HT-29 (cell line): ENCODE measurements at places on chromosomes 12 and 14. TPM values are rescaled to one million over a fixed set of nuclear protein-coding genes. Genes with fewer than 3 reads are reported as not detected.

- DNase-seq: no peak
Observed at GRCh38 chr14:76694106-76694505, 67.2 kb upstream of the VASH1 start.

- peak; percentile 23 for DNase-seq
Observed at GRCh38 chr14:89702073-89702875, 252.3 kb downstream of the EFCAB11 start.

DNA sequence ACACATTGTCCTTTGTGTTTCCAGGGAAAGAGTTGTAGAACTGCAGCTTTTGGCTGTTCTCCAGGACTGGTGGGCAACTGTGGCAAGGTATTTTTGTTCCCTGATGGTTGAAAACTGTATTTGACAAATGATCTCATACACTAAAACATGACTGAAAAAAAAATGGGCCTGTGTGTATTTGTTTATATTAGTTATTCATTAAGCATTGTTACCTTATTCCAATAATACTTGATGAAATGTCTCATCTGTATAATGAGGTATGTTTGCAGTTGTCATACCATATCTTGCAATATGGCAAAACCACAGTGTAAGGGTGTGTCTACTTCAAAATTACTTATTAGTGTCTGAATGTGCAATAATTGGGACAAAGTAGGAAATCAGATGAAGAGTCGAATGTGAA, 479.4 kb upstream of the NOVA1 start:
- no peak for DNase-seq

DNA sequence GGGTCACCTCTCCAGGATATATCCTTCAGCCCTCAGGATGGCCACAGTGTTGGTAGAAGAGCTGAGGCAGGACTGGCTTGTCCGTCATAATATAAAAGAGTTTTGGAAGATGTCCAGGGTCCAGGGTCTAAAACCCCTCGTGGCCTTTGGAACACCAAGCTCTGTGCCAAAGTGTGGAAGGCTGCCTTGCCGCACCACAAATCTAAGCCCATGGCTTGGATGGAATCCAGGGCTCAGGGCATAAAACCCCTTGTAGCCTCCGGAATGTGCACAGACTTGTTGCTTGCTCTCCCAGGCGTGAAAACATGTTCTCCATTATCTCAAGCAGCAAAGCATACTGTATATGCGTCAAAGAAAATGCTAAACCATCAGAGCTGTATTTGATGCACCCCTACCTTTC, 46.7 kb downstream of the TNFAIP2 start:
- DNase-seq: no peak

DNA sequence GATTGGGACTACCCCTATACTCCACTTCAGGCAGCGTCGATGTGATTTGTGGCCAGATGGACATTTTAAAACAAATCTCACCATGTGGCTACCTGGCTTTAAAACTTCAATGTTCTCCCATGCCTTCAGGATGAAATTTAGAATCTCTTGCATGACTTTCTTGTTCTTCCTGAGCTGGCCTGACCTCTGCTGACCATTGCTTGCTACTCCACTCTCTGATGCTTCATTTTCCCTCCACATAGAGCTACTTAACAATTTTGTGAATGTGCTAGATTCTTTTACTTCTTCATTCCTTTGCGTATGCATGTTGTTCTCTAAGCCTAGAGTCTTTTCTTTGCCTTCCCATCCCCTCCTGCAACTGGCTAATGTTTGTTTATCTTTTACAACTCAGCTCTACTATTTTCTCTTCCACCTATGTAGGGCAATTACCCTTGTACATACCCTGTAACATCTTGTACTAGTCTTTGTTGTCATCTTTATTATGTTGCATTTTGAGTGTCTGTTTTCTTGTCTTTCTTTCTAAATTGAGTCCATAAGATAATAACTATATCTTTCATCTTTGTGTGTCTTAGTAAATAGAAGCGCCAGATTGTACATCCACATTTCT, 41.2 kb downstream of the YLPM1 start:
- peak; percentile 42 for DNase-seq

- no peak for DNase-seq
Observed at GRCh38 chr12:4771960-4772566, 51.9 kb downstream of the GALNT8 start.

GRCh38 chr12:120013659-120014380, 24.8 kb downstream of the BICDL1 start:
- peak; percentile 75 for DNase-seq

GRCh38 chr14:23121361-23121771, 2.3 kb upstream of the CEBPE start:
- no peak for DNase-seq

DNA sequence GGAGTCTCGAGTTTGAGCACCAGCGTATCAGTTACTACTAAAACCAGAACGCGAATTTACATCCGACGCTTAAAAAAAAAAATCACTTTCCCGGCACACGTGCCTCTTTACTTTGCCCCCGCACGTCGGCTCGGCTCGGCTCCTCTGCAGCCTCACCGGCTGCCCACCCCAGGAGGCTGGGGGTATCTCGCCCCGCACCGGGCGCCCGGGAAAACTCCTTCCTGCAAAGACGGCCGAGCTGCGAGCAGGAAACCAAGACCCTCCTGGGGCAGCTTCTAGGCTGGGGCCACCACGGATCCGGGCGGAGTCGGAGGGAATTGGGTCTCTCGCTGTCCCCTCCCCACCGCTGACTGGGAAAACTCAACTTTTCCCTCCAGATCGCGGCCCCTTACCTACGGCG, 610 bp downstream of the VSIG10 start:
- DNase-seq: peak; percentile 32

DNA sequence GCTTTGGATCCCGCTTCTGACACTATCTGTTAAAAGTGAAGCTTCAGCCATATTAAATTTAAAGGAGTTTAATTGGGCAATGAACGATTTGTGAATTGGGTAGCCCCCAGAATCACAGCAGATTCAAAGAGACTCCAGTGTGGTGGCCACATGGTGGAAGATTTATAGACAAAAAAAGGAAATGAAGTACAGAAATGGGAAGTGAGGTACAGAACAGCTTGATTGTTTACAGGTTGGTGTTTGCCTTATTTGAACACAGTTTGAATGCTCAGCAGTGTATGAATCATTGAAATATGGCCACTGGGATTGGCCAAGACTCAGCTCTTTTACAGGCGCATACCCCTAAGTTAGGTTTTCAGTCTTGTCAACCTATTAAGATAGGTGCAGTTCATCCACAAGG, 21.9 kb downstream of the CCDC91 start:
- DNase-seq: no peak

DNA sequence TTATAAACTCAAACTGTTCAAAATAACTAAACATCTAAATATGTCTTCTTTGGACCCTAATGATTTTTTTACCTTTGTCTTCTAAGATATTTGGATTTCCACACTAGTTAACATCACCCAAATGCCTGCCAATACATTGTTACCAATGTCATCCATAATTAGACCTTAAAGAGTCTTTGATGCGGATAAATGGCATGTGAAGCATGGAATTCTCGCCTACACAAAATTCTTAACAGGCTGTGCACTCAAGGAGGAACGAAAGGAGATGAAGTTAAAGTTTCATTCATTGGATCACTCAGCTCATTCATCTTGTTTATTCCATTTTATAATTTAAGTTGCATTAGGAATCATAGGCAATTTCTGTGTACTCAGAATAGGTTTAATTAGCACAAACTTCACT, 219.7 kb downstream of the ACSS3 start:
- no peak for DNase-seq

DNA sequence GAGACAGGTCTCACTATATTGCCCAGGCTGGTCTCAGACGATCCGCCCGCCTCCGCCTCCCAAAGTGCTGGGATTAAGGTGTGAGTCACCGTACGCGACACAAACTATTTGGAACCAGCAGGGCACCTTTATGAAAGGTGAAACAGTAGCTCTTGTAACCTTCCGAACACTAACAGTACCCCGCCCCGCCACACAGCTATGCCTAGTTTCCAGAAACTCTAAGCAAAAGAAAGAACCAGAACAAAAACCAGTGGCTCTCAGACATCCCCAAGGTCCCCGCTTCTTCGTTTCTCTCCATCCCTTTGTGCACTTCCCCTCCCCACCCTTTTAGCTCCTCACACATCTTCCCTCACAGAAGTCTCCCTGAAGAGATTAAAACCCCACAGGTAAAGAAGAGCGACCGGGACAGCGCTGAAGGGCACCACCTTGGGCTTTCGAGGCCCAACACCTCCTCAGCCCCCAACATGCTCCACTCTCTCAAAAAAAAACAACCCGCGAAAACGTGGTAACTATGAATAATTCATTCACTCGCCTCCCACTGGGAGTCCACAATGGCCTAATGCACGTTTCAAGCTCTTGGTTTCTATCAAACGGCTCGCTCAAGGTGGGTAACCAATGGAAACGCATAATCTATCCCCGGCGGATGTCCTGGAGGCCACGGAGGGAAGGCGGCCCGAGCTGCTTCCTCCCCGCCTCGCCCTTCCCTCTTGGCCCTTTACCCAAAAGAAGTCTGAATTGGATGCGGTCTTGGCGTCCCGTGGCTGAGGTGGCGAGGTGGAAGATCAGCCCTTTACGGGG, 877 bp downstream of the BAG5 start:
- peak; percentile 57 for DNase-seq

DNA sequence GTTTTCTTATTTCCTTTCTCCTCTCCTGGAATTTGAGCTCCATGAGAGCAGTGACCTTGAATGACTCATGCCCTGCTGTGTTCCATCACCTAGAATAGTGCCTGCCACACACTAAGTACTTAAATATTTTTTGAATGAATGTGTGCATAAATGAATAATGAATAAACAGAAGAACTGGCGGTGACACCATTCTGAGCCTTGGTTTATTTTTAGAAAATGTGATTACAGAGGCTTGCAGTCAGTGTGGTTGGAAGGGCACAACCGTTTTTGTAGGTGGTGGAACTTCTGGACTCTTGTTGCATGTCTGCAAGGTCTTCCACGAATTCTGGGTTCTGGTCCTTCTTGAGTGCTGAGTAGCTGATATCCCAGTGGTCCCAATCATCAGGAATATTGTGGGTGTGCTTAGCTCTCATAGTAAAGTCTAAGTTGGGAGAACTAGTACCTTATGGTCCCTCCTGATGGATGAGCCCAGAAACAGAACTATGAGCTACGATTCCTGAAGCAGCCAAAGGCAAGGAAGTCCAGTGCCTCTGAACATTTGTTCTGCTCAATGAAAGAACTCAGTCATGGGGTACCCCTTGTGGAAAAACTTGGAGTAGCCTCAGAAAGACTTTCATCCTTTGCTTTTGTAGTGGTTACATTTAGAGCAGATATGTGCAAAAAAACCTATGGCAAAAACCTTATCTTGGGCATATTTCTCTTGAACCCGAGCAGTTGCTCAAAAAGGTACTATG, 28.8 kb upstream of the BHLHE41 start:
- peak; percentile 83 for DNase-seq

GRCh38 chr12:56530390-56531055, 8.9 kb downstream of the RBMS2 start:
- DNase-seq: no peak

- DNase-seq: no peak
Observed at GRCh38 chr12:32201976-32202375, 95.3 kb downstream of the BICD1 start.

- DNase-seq: no peak
Observed at GRCh38 chr12:132739600-132740312, 21.9 kb downstream of the ANKLE2 start.

GRCh38 chr12:48814262-48815125, 3.8 kb upstream of the CACNB3 start:
- DNase-seq: peak; percentile 85

DNA sequence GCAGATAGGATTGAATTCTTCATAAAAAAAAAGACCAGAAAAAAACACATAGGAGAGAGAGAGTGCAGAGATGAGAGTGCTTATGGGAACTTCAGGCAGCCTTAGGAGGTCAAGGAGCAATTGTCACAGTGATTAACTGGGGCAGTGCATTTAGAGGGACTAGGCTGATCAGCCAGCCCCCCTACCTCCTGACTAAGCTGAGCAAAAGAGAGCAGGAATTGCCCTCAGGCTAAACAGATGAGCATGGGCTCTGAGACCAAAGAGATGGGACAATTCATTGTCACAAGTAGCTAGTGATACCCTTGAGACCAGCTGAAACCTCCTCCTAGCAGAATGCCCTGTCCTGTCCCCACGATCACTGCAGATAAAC, 124.0 kb downstream of the BTG1 start:
- DNase-seq: no peak

- no peak for DNase-seq
Observed at GRCh38 chr12:113381220-113381619, 22.5 kb downstream of the SDS start.

- DNase-seq: no peak
Observed at GRCh38 chr14:93937519-93937918, 10.4 kb downstream of the FAM181A start.

GRCh38 chr14:72742838-72743195, 151.1 kb downstream of the DPF3 start:
- no peak for DNase-seq

GRCh38 chr12:113456761-113457160, 14.9 kb downstream of the LHX5 start:
- no peak for DNase-seq

DNA sequence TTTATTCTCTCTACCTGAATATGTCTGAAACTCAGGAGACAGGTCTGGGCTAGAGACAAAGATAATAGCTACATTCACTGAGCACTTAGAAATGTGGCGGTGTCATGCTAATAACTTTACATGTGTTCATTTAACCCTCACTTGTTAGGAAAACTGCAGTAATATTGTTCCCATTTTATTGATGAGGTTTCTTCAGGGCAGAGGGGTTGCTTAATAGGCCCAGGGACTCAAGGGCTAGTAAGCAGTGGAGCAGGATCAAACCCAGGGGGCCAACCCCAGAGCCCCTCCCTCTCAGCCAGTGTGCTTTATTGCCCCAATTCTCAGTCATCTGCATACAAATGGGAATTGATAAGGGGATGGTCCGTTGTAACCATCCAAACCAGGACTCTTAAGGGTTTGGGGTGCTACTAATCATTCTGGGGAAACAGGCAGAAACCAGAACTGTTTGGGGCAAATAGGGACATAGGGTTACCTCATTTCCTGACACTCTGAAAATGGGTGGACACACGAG, 142.8 kb upstream of the AMIGO2 start:
- no peak for DNase-seq

- no peak for DNase-seq
Observed at GRCh38 chr12:100797246-100797645, 2.7 kb downstream of the ANO4 start.

GRCh38 chr12:41983394-41983793, 161.3 kb downstream of the GXYLT1 start:
- no peak for DNase-seq

- no peak for DNase-seq
Observed at GRCh38 chr12:979349-979748, 11.7 kb upstream of the ERC1 start.

DNA sequence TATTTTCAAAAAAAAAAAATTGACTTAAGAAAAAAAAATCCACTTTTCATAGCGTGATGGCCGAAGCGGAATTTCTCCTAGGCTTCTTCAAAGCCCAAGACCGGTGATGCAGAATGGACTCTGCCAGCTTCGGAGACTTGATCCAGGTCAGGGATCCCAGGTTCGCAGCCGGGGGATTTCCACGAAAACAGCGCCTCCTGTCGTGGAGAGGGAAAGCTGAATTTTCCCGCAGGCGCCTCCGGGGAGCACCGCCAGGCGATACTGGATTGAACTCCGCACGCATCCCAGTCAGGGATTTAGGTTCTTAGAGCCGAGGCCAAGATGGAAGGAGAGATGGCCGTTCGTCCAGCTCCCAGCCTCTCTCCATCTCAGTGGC, 2.1 kb downstream of the TTC6 start:
- DNase-seq: no peak

Gene KCNH5
- total RNA-seq: not detected in 2 replicates

Gene MMAB
- total RNA-seq: 82.5 and 83.5 TPM in 2 replicates

Gene OTX2
- total RNA-seq: not detected in 2 replicates

Gene PRR4
- 0.13 and 0.28 TPM in 2 replicates for total RNA-seq

Gene TRIM9
- total RNA-seq: not detected in 2 replicates

Gene HOXC4
- total RNA-seq: 4.0 and 6.8 TPM in 2 replicates

Gene ASB2
- total RNA-seq: 0.05 and 0.16 TPM in 2 replicates

Gene DIO2
- total RNA-seq: not detected in 2 replicates

Gene LUM
- 0.10 and 0.63 TPM in 2 replicates for total RNA-seq

Gene PPP4R3A
- total RNA-seq: 27.8 and 32.2 TPM in 2 replicates
